ENCODE measurements at places on chromosomes 16 and 17.
A peak's percentile ranks its signal among the peaks of the same experiment; 100 is the strongest.

GRCh38 chr16:27383556-27384243 lies 18.3 kb upstream of the IL21R start:
- no peak for DNase-seq

GRCh38 chr17:72104164-72104862 lies 16.5 kb upstream of the SOX9 start:
- DNase-seq, result no peak

GRCh38 chr17:12047681-12048376 lies 27.2 kb downstream of the MAP2K4 start:
- DNase-seq, result no peak

DNA sequence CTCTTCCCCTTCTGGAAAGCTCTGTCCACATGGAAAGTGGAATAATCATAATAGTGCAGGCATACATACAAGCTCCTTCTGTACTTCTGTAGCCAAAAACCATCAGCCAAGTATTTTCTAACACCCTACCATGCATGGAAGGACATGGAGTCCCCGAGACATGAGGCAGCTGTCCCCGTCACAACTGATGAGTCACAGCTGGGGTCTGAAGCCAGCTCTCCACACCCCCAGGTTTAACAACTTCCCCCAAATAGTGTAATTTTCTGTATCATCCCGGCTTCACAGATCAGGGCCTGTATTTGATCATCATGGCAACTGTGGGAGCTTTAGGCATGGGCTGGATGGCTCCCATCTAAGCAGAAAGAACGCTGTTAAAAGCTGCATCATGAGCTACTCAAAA lies 16.6 kb downstream of the C16orf96 start:
- DNase-seq, result no peak

DNA sequence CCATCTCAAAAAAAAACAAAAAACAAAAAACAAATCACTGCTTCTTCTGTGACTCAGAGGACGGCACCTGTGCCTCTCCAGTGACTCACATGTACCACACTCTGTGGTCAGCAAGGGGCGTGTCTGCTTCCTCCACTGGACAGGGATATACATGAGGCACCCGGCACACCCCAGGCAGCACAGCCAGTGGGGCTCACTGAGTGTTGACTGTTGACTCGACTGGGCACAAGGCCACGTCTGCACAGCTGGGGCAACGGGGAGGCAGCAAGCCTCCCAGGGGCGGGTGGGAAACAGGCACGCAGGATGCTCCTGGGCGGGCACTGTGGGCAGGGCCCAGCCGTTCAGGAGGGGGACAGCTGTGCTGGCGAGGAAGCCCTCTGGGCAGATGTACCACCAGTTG lies 64.1 kb downstream of the TIMM22 start:
- DNase-seq, result no peak

GRCh38 chr16:52597772-52598483 lies 51.0 kb upstream of the TOX3 start:
- no peak for DNase-seq

DNA sequence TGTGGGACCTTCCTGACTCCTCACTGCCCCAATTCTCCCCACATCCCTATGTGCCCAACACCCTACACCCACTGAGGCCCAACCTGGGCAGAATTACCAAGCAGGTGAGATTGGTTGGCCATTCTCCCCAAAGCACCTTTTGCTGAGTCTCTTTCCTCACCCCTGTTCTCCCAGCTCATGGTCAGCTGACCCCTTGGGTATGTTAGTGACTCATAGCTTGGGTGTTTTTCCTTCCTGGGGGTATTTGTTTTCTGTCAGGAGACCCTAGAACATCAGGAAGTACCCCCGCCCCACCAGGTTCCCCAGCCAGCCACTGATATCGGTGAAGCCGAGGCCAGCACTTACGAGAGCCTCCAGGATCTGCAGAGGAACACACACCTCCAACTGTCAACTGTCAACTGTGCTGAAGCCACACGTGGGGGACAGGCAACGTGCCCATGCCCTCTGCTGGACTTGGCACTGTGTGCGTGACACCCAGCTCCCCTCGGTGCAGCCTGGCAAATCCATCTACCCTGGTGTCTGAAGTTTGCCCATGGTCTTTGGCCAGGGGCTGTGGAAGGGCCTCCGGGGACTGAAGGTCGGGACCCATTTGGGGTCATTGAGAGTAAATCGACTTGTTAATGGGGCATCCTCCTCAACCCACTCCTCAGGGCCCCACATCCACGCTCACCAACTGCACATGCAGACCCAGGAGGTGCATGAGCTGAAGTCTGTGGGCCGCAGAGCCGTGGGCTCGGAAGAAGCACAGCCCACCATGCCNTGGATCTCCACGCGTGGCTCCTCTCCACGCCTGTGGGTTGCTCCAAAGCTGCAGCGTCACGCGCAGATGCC lies 53.1 kb downstream of the METRNL start:
- no peak for DNase-seq

DNA sequence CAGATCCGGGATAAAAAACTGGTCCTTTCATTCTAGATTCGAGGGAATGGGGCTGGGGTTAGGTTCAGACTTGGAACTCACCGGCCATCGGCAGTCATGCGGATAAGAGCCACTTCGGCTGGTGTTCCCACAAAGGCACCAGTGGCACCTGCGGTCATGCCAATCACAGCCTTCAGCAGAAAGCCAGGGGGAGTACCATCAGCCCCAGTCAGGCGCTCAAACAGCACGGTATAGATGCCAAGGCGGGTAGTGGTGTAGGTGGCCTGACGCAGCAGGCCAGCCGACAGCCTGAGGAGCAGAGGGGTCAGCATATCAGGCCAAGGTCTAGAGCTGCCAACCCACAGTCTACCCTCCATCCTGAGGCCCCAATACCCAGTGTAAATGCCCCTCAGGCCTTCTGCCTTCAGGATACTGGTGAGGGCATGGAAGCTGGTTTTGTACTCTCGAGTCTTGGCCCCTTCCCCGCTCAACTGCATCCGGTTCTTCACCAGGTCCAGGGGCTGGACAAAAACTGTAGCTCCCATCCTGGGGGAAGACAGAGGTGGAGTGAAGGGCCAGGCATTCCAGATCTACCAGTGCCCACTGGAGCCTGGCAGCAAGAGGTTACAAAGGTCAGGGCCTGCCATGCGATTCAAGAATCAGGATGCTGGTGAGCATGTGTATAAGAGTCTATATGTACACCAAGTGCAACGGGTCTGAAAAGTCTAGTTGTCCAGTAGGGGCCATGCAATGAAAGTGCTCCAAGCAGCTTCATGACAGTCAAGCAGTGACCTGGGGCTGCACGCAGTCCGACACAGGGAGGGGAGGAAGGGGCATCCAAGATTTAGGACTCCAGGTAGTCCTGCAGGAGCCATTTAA lies 929 bp downstream of the SLC25A11 start:
- no peak for DNase-seq

DNA sequence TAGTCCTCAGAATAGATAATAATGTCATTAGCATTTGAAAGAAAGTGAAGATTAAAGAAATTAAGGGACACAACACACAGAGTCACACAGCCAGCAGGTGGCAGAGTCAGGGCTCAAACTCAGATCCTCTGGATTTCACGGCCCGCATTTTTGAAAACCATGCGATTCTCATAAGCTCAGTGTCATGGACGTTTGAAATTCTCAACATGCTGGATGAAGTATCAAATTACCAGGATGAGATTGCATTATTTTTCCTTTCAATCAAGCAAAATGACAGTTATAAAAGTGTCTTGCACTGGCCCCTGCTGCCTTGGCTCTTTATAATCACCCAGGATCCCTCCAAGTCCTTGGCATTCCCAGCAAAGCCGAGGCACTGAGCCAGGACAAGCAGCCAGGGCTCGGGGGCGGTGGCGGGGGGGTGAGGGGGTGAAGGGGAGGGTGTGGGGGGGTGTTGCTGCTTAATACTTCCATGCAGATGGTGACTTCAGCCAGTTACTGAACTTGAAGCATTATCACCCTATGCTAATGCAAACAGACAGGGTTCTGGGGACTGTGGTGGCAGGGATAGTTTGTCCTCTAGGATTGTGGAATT lies 6.6 kb upstream of the BMERB1 start:
- DNase-seq, result peak; percentile 36

DNA sequence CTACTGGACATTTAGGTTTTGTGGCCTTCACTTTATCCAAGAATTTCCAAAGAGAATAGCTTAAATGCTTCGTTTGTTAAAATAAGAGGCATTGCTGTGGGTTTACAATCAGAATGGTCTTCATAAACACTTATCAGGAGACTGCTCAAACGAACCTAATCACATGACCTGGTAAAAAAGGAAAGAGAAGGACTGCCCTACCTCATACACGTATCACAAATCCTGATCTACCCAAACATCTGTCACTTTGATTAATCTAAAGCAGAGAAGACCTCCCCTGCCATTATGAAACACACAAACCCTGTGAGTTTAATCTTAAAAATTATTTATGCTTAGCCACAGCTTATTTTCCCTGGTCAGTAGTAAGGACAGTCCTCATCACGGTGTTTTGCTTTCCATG lies 76.6 kb downstream of the PARN start:
- DNase-seq, result no peak

- DNase-seq, result peak; percentile 61
Measured at GRCh38 chr17:82648742-82649331, 593 bp upstream of the WDR45B start.

GRCh38 chr17:2266865-2267228 lies 36.7 kb downstream of the SMG6 start:
- no peak for DNase-seq

DNA sequence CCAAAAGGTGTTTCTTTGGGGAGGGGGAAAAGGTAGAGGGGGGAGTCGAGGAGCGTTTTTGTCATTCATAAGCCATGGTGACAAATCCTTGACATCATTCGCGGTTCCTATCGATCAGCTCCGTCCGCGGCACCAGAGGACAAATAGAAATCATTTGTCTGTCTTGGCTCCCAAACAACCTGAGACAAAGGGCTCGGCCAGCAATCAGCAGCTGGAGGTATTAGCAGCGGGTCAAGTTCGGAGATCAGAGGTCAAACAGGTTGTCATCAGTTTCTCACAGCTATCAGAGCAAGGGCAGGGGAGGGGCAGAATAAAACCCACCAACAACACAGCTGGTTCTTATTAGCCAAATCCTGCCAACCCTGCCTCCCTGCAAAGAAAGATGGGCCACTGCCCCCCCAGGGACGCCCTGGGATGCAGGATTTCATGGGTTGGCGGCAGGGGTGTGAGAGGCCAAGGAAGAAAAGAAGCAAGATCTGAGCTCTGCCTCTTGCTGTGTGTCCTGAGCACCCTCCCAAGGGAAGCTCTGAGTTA lies 145.3 kb upstream of the LHX1 start:
- no peak for DNase-seq

GRCh38 chr17:2690165-2691068 lies 21.1 kb downstream of the CLUH start:
- DNase-seq, result peak; percentile 20

- DNase-seq, result no peak
Measured at GRCh38 chr17:13266606-13267005, 248.8 kb upstream of the ELAC2 start.

- DNase-seq, result no peak
Measured at GRCh38 chr17:42212382-42212781, 18.1 kb upstream of the GHDC start.

DNA sequence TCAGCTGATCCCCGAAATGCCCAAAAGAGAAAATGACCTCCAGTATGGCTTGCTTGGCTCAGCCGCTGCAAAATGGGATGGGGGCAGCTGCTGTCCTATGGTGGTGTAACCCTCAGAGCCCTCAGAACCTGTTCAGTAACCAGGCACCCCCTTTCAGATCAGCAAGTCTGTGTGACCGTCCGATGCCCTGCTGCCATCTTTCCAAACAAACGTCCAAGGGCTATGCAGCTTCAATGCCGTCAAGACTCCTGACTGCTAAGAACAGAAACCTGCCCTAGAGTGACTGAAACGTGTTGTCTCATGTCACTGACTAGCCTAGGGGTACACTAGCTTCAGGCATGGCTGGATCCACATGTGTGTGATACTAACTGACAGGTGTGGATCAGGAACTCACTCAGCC lies 70.4 kb downstream of the GNAO1 start:
- no peak for DNase-seq

DNA sequence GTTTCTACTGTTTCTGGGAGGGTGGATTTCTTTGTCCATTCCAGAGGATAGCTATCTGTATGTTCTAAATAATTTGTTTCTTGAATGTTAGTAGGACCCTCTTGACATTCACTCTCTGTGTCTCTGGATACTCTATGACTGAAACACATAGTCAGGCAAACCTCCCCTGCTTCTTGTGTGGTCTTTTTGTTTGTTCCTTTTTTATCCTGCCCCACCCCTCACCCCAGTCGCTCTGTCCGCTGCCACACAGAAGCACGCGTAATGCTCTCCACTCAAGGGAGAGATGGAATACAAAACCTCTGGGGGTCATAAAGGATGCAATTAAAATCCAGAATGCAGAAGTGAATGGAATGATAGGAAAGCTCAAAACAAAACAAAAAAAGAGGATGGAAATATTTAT lies 253.1 kb downstream of the RBFOX1 start:
- no peak for DNase-seq

DNA sequence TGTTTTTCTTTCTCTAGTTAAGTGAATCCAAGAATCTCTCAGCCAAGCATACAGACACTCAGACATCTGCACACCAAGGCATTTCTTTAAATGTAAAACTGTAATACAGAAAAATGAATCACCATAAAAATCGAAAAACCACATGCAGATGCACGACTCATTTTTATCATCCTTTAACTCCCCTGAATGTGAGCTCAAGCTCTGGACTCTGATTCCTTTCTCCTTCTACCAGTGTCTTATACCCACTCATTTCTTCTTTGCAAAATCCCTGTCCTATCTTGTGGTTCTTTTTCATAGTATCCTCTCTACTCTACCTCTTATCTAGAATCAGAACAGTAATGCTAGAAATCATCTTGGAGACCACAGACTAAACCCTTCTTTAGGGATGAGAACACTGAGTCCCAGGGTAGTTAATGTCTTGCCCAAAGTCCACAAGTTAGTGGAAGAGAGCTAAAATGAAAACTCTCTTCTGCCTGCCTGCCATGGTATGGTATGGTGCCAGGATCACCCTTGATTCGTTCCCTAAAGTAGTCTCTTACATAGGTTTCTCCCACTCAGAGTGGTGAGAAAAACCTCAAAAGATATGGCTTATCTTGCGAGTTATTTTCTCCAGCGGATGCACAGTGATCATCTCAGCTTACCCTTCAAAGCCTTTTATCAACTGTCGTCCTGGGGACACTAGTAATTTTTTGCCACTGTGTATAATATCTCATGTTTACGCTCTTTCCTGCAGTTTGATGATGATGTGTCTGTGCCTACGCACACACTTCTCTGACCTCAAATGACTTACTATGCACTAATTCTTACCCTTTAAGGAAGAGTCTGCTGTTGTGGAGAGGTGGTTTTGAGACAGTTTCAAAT lies 30.2 kb downstream of the BRD7 start:
- DNase-seq, result no peak

- no peak for DNase-seq
Measured at GRCh38 chr16:719815-720446, 1.0 kb upstream of the ANTKMT start.

DNA sequence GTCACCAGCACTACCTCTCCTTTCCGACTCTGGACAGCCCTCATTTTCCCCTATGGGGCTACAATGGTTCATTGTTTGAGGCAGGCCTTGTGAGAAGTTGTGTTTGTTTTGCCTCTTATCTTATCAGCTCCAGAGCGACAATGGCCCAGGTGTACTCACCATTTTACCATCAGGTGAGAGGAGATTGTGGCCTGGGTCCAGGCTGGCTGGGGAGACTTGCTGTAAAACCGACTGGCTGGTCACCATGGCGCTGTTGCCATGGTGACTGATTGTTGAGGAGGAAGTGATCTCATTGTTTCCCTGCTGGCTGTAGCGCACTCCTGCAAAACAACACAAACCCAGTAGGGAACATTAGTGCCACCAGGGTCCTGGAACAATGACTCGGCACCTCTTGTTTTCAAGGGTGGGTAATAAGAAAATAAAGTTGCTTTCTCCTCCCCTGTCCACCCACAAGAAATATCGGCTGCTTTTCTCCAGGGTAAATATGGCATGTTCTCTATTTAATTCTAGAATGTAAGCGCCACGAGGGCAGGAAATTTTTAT lies 34.4 kb downstream of the HNF1B start:
- no peak for DNase-seq
